ENCODE measurements at places on chromosomes 6 and 20.

DNA sequence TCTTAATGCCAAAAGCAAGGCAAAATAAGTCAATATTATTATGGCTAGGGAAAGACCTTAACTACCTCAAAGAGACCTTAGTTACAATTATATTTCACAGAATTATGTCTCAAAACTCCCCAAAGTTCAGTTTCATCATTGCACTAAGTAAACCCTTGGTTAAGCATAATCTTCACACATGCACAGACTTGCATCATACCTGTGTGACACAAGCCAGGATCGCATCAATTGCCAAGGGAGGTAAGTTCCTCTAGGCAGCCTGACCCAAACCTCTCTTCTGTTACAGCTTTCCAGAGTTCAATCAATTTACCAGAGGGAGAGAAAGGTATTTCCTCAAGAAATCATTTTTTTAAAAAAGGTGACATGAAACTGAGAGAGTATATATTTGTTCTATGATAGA is 31.9 kb upstream of the PRSS35 start:
- no peak for DNase-seq

GRCh38 chr6:11762794-11763459 is 15.7 kb downstream of the ADTRP start:
- DNase-seq = no peak

DNA sequence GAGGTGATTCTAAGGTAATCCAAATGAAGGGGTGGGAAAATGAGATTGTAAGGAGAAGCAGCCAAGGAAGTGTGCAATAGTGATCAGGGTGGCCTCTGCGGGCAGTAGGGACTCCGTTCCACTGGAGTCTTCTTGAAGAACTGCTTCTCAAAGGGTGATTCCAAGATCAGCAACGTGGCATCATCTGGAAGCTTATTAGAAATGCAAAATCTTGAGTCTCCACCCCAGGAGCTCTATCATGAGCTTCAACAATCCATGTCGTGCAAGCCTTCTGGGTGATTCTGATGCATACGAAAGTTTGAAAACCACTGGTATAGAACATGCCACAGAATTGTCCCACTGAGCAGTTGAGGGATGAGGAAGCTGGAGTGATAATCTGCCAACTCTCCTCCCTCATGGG is 31.4 kb downstream of the SCP2D1 start:
- no peak for DNase-seq

- DNase-seq = no peak
These were observed 11.3 kb downstream of the ZMYND8 start for GRCh38 chr20:47345214-47345613.

DNA sequence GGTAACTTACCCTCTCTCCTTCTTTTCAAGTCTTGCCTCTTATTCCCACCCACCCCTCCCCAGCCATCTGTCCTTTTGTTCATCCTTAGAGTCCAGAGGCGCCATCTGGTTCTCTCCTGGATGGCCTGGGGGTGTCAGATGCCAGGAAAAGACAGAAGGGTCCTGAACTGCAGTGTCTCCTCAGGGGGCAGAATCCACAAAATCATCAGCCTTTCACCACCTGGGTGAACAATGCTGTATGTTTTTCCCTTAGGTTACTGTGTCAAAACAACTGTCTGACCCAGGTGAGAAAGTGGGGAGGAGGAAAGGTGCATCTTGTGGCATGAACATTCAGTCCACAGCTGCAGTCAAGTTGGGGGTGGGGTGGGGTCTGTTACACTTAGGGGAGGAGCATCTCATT is 47.9 kb upstream of the FYN start:
- no peak for DNase-seq

DNA sequence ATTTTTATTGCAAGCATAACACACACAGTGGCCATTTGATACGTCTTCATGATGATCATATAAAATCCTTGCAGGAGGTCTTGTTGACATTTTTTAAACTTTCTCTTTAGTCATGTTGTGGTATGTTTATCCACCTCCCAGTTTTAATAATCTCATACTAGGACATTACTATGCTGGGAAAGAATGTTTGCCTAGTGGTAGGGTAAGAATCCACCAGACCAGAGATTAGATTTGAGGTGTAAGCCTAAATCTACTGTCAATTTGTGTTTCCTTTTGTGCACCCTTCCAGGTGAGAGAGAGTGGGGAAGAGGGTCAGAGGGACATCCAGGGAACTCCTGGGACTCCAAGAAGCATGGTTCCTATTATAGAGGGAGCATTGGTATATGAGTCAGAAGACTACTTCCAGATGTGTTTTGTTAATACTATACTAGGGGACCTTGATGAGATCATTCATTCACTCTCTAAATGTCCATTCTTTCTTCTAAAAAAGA is 298.3 kb upstream of the SASH1 start:
- DNase-seq = no peak

- DNase-seq = no peak
These were observed 19.7 kb upstream of the GTSF1L start for GRCh38 chr20:43746344-43747137.

DNA sequence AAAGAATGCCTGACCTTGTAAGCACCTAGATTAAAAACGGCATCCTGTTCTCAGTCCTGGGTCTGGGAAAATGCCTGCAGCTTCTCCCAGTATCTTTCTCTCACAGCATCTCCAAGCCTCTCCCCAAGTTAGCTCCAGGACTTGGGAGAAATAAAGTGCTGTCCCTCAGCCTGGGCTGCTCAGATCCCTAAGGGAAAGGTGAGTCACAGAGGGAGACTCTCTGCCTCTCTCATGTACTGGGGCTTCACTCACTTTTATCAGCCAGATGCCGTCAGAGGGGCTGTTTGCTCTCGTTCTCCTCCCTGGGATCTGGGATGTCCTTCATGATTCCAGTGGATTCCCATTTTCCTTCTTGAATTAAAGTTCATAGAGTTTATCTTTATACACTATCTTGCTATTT is 293.6 kb downstream of the COL12A1 start:
- DNase-seq = no peak

DNA sequence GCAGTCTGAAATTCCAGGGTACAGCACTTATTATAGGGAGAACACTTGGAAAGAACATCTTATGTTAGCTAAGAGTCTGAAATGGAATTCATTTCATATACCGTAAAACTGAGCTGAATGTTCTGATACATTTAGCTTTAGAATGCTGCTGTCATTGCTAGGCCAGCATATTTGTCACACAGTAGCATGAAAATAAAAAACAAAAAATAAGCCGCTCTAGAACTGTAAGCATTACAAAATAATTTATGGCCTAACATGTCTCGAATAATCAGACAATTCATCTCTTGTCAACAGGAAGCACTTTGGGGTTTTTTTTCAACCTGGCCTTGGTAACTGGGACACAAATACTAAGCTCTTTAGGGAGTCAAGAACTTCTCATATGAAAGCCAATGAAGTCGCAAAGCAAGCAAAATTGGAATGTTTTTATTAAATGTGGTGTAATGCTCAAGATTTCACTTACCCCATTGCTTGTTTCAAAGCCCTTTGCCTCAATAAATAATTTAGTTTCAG is 115.7 kb downstream of the PHACTR1 start:
- DNase-seq = no peak

DNA sequence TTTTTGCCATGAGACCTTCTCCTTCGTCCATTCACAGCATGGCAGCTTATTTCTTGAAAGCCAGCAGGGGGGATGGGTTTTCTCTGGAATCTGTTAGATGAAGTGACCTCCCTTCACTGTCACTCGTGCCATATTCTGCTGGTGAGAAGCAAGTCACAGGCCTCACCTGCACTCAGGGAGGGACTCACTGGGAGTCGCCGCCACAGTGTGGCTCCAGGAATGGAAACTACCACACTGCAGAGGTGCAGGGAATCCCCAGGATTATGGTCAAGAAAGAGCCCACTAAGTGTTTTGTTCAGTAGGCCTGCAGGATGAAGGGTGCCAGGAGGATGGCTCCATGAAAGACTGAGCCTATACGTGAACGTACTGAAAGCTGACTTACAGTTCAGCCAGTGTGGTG is 161.1 kb upstream of the AKAP12 start:
- DNase-seq = no peak

DNA sequence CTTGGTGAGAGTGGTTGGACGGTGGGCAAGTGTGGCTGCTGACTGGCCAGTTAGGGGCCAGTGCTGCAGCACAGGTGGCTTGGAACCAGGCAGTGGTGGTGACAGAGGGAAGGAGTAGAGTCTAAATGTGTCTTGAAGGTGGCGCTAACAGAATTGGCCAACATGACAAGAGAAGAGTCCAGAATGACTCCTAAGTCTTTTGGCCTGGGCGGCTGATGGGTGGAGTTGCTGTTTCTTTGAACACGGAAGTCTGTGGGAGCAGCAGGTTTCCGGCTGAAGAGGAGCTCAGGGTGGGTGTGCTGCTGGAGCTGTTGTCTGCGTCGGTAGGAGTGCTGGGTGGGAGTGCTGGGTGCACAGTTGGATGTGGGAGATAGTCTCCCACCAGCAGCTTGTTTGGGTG is 10.1 kb downstream of the LSM14B start:
- DNase-seq = no peak

DNA sequence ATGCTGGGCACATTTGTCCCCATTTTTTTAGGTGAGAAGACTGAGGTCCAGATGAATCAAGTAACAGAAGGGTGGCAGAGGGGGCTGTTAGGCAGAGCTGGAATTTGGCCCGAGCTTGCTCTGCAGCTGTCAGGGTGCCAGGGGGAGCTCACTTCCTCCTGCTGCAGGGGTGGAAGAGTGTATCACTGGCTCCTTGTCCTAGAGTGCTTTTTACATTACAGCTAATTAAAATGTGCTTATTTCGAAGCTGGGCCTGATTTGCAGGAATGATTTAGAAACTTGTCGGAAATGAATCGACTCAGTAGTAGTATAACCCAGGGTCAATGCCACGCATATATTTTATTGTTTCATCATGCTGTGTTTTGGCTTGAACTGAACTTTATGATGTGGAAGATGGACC is 11.1 kb downstream of the TOX2 start:
- DNase-seq = no peak

DNA sequence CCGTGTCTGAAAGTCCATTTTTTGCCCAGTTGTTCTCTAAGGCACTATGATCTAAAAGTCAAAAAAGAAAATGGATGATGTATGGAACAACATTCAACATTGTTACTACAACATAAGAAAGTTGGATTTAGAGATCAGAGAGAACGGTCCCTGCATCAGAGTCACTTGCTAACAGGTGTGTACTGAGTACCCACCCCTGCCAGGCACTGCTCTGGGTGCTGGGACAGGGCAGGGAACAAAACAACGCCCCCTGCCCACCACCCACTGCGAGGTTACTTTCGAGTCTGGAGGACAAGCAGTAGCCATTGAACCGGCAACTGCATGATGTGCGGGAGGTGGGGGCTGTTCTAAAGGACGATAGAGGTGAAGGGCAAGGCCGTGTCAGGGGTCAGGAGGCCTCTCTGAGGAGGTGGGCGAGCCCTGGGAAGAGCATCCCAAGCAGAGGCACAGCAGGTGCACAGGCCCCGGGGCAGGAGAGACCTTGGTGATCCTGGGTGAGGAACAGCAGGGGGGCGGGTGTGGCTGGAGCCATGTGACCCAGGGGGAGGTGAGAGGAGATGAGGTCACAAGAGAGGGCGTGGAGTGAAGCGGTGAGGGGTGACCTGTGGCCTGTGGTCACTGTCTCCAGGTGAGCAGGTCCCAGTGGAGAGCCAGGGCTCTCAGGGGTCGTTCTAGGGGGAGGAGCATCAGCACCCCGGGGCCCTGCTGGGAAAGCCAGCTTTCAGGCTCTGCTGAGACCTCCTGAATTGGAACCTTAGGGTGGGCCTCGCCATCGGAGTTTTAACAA is 197.5 kb upstream of the SULF2 start:
- DNase-seq = no peak

- no peak for DNase-seq
These were observed 147.4 kb downstream of the FOXC1 start for GRCh38 chr6:1757131-1757530.

DNA sequence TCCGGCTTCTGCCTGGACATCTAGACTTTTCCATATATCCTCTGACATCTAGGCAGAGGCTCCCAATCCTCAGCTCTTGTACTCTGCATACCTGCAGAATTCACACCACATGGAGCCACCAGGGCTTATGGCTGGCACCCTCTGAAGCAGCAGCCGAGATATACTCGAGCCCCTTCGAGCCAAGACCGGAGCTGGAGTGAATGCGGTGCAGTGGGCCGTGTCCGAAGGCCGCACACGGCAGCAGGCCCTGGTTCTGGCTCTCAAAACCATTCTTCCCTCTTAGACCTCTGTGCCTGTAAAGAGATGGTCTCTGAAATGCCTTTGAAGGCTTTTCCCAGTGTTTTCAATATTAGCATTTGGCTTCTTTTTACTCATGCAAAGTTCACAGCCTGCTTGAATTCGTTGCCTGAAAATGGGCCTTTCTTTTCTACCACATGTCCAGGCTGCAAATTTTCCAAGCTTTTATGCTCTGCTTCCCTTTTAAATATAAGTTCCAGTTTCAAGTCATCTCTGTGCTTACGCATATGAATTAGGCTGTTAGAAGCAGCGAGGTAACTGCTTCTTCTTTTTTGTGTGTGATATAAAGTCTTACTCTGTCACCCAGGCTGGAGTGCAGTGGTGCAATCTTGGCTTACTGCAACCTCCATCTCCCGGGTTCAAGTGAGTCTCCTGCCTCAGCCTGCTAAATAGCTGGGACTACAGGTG is 3.8 kb upstream of the SIRPB1 start:
- no peak for DNase-seq

DNA sequence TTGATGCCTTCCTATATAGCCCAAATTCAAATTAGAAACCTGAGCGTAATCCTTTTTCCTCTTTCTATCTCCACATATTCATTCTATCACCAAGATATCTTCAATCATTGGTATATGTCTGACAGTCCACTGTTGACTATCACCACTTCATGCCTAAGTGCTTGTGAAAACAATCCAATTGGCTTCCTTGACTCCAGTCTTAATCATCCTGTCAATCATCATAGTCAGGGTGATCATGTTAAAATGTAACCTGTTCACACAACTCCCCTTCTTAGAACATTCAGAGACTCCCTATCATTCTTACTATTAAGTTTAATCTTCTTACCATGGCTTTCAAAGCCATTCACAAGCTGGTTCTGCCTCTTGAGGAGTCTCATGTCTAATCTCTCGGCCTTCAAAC is 616.7 kb downstream of the PHF3 start:
- no peak for DNase-seq

DNA sequence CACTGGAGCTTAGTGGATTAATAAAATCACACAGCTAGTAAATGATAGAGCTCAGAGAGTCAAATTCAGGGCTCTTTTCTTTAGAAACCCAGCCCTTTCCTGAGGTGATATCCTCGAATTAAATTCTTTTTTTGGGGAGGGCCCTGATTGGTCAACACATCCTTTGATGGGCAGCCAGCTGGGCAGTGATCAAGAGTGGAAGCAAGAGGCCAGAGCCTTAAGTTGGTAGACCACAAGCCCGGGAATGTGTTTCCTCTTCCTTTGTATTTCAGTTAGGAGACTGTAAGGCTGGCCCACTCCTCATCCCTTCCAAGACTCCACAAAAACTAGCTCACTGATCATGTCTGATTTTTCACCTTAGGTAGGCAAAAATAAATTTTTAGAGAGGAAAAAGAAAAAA is 640.5 kb downstream of the DHX35 start:
- DNase-seq = no peak

- no peak for DNase-seq
These were observed 17.9 kb downstream of the CARMIL1 start for GRCh38 chr6:25297039-25297441.

- DNase-seq = no peak
These were observed 17.5 kb downstream of the OPRM1 start for GRCh38 chr6:154056536-154056935.
